ENCODE measurements at places on chromosomes 13 and 19. TPM values are rescaled to one million over a fixed set of nuclear protein-coding genes. Genes with fewer than 3 reads are reported as not detected.

The FCGBP gene
- 9.1 TPM for total RNA-seq

GRCh38 chr19:7676376-7676775, 514 bp upstream of the MCEMP1 start:
- no peak for DNase-seq

DNA sequence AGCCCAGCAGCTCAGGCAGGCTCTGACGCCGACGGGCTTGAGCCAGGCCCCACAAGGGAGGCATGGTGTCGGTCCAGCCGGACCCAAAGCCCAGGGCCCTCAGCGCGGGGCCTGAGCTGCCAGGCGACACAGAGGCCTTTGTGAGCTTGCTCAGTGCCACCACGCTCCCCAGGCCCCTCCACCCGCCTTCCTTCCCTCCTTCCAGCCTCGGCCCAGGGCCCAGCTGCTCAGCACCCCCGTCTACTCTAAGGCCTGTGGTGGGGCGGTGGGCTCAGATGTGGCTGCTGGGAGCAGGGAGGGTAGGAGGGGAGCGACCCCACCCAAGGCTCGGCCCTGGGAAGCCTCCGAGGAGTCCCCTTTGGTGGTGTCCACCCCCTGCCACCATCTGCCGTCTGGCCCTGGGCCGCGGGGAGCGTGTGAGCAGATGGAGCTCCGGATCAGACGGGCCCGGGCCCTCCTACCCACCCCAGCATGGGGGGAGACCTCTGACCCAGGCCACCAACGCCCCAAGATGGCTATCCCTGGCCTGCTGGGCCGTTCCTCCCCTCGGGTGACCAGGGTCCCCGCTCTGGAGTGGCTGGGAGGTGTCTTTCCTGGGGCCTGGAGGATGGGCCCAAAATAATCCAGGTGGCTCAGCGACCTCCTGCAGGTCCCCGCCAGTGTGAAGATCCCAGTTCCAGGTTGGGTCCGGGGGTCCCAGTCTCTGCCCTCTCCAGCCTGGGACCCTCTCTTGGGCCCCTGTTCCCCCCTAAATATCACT, 7.8 kb downstream of the ZBTB7A start:
- DNase-seq: no peak

GRCh38 chr13:94749162-94749561, 36.8 kb upstream of the SOX21 start:
- DNase-seq: no peak

GRCh38 chr13:80923907-80924306, 583.0 kb upstream of the SPRY2 start:
- no peak for DNase-seq

The IGFL3 gene
- total RNA-seq: not detected

DNA sequence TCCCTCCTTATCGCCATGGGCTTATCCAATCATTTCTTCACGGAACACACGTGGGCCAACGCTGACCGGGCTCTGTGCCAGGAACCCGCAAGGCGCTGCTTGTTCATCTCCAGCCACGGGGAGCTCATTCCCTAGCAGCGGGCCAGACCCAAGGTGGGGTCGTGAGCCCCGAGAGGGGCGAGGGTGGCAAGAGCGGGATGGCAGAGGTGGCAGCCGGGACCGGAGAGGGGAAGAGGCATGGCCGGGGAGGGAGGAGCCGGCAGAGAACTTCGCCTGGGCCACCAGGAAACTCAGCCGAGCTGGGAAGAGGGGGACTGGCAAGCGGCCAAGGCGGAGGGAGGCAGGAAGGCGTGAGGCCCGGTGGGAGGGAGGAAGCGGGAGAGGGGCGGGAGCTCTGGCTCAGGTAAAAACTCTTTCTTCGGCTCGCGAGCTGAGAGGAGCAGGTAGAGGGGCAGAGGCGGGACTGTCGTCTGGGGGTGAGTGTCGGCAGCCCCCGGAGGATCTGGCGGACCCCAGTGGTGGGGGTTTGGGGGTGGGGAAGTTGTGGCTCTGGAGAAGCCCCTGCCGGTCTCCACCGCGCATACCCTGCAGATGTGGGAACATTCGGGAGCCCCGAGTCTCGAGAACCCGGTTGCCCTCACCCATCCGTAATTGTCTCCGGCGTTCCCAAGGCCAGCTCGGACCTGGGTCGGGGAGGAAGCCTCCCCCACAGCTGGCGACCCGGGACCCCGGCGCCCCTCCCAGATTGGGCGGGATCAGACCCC, at the start of gene B3GNT3:
Gene B3GNT3 (plus strand): TSS at position 408 of the 764 bp plus-strand sequence. CDS start 12,670 bp downstream, outside the sequence.
- DNase-seq: peak; percentile 25

The ATXN8OS gene
- total RNA-seq: not detected

- no peak for DNase-seq
Observed at GRCh38 chr13:60331249-60332012, 65.6 kb upstream of the TDRD3 start.

GRCh38 chr13:43766725-43767124, 20.0 kb downstream of the ENOX1 start:
- no peak for DNase-seq

The HCST gene
- 63.0 TPM for total RNA-seq

- DNase-seq: no peak
Observed at GRCh38 chr19:15419413-15420025, 731 bp upstream of the AKAP8L start.
